ENCODE measurements at places on chromosomes 13 and 19.

DNA sequence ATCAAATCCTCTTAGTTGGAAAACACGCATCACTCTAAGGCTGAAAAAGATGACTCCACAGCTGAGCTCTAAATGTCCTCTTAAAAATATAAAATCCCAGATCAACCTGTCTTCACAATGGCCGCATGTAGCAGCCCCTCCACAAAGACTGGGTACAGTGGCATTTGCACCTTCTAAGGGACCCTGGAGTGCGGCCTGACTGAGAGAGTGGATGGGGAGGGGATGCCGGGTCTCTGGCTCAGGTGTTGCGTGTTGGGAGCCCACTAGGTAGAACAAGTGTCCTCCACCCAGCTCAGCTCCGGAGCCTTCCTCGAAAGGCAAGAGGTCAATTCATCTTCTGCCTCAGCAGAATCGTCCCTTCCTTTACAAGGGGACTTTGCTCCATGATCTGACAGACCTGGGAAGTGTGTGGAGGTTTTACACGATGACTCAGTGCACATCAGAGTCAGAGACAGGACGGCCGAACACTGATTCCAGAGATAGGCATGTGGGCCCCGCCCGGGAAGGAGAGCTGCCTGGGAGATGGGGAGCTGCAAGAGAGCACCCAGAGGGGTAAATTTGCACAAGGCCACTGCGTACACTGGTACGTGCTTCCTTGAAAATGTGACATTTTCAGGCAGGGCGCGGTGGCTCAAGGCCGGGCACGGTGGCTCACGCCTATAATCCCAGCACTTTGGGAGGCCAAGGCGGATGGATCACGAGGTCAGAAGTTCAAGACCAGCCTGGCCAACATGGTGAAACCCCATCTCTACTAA is 23.5 kb upstream of the SLC15A1 start:
- H3K4me1 ChIP-seq = no peaks in the 10 kb centered on the region
- no peaks in the 10 kb centered on the region for H3K36me3 ChIP-seq
- H3K27me3 ChIP-seq = peaks cover 7% of the 10 kb centered on the region
- H3K27ac ChIP-seq = no peak overlapping the region
- no peak for DNase-seq

- peak overlapping the region; percentile 22 for H3K27ac ChIP-seq
- peaks cover 27% of the 10 kb centered on the region for H3K4me1 ChIP-seq
- H3K27me3 ChIP-seq = peaks cover 39% of the 10 kb centered on the region
- DNase-seq = no peak
These were observed 2.8 kb upstream of the KLF5 start for GRCh38 chr13:73055813-73056564.

DNA sequence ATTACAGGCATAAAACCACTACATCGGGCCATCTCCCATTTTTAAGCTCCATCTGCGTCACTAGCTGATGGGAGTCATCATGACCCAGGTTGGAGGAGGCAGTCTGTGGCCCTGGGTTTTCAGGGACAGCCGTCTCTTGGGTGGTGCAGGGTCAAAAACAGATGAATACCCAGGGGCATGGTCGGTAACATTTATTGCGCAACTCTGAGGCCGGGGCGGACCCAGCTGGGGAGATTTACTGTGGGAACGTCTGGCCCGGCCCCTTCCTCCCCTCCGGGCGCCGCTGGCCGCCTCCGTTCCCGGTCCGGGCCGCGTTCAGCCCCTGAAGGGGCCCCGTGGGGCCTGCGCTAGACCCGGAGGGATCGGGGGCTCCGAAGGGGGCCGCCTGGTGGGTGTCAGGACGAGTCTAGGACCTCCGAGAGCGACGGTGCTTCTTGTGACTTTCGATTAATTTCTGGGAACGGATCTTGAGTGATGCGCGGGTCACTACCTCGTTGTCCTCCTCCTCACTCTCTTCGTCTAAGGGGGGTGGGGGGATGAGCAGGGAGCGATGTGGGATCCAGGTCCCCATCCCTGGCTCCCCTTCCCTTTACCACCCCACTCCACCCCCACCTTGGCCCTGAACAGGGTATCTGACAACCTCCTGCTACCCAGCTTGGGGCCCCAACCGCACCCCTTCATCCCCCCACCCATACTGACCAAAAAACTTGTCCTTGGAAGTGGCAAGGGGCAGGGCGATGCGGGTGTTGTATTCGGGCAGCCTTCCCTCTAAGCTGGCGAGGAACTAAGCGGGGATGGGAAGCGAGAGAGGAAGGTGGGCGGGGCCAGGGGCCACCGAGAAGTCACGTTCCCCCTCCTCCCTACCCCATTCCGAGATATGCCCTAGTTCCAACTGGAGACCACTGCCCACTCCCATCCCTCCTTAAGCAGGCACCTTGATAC is 1.6 kb upstream of the RGL3 start:
- H3K4me1 ChIP-seq = peaks cover 46% of the 10 kb centered on the region
- no peak overlapping the region for H3K27ac ChIP-seq
- no peaks in the 10 kb centered on the region for H3K36me3 ChIP-seq
- peak overlapping the region; percentile 80 for H3K4me3 ChIP-seq
- H3K27me3 ChIP-seq = peaks cover 86% of the 10 kb centered on the region

- H3K36me3 ChIP-seq = no peaks in the 10 kb centered on the region
- no peak overlapping the region for H3K4me3 ChIP-seq
- H3K27me3 ChIP-seq = no peaks in the 10 kb centered on the region
These were observed 22.3 kb upstream of the ZNF675 start for GRCh38 chr19:23709347-23709746.

GRCh38 chr13:73477441-73477840 is 418.6 kb downstream of the KLF5 start:
- no peak for DNase-seq
- peaks cover 8% of the 10 kb centered on the region for H3K27me3 ChIP-seq
- no peaks in the 10 kb centered on the region for H3K36me3 ChIP-seq

GRCh38 chr13:111115965-111116521 is 933 bp downstream of the ARHGEF7 start:
- H3K4me3 ChIP-seq = peak overlapping the region; percentile 95
- peak; percentile 56 for DNase-seq
- H3K27ac ChIP-seq = peak overlapping the region; percentile 98

- H3K36me3 ChIP-seq = peaks cover 24% of the 10 kb centered on the region
- H3K4me1 ChIP-seq = peaks cover 45% of the 10 kb centered on the region
- H3K27ac ChIP-seq = peak overlapping the region; percentile 96
- no peaks in the 10 kb centered on the region for H3K27me3 ChIP-seq
- peak overlapping the region; percentile 92 for H3K4me3 ChIP-seq
These were observed 360 bp downstream of the DDX39A start for GRCh38 chr19:14418856-14419105.

GRCh38 chr19:55704494-55705245 is 29.6 kb downstream of the EPN1 start:
- peaks cover 57% of the 10 kb centered on the region for H3K36me3 ChIP-seq
- H3K4me3 ChIP-seq = no peak overlapping the region
- H3K27ac ChIP-seq = no peak overlapping the region
- DNase-seq = no peak
- peaks cover 9% of the 10 kb centered on the region for H3K4me1 ChIP-seq
